ENCODE measurements at places on chromosomes 11 and 22.
A peak's percentile ranks its signal among the peaks of the same experiment; 100 is the strongest.

- no peak for DNase-seq
Observed at GRCh38 chr11:16790486-16791190, 52.2 kb downstream of the C11orf58 start.

- DNase-seq = peak; percentile 99
Observed at GRCh38 chr22:29799217-29799680, 32.1 kb downstream of the UQCR10 start.

DNA sequence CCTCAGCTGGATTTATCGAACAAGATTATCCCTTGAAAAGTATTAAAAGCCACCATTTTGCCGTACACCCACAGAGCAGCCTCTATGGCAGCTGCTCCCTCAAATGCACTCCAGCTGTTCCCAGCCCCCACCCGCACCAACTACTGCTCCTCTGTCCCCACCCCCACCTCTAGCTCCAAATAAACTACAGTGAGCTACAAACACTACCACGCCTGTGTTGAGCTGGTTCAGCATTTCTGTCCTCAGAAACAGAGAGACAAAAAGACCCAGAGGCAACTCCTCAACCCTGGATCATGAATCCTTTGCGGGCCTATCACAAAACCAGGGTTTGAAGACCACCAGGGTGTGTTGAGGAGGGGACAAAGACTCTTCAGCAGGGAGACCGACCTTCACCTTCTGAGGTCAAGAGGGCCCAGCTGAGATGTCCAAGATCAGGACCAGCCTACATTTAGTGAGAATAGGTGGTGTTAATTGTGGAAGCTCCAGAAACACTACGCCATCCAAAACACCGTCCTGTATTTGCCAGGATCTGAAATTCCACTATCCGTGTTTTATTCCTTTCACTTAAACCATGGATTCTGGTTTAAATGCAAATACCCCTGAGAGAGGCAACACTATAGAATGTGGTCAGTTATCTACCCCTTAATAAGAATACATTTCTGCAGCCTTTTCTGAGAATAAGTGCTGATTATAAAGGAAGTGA is 195.9 kb downstream of the DSCAML1 start:
- no peak for DNase-seq

GRCh38 chr11:36450110-36450572 is 59.9 kb downstream of the TRAF6 start:
- no peak for DNase-seq

GRCh38 chr11:121067453-121067852 is 33.6 kb upstream of the TECTA start:
- DNase-seq = peak; percentile 78

GRCh38 chr11:4190098-4190497 is 95.5 kb downstream of the RRM1 start:
- no peak for DNase-seq

DNA sequence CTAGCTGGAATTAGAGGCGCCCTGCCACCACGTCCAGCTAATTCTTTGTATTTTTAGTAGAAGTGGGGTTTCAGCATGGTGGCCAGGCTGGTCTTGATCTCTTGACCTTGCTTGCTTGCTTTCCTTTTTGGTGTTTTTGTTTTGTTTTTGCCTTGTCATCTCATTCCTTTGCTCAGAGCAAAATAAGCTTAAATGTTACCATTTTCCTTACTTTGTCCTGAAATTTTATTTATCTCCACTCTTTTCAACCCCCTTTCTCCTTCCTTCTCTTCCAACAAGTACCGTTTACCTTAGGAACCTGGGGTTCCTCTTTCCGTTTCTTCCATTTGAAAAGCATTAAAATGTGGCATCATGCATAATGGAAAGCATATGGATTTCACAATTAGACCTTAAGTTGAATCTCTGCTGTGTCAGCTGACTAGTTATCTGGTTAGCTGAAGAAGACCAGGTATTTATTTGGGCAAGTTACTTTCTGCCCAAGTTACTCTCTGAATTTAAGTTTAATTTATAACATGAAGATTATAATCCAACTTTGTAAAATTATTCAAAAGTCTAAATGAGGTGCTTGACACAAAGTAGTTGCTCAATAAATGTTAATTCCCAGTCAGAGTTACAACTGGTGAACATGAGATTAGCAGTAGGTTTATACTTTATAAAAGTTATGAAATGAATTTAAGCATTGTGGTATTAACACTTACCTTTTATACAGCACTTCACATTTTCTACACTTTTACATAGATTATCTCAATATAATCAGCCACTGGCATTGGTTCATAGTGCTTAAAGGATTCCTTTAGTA is 69.7 kb downstream of the PRMT3 start:
- DNase-seq = peak; percentile 6

DNA sequence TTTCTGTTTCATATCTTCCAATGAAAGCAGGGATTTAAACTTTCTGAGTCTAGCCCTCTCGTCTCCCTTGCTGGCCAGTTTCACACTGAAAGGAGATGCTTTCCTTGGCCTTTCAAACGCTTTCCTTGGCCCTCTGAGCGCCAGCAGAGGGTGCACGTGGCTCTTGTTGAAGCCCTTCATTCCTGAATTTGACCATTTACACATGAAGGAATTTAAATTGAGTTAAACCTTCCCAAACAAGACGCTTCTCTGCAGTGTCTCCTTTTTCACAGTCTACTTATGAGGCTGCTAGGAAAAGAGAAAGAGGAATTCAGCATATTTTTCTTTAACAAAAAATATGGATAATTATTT is 21.6 kb downstream of the NNMT start:
- DNase-seq = peak; percentile 56

DNA sequence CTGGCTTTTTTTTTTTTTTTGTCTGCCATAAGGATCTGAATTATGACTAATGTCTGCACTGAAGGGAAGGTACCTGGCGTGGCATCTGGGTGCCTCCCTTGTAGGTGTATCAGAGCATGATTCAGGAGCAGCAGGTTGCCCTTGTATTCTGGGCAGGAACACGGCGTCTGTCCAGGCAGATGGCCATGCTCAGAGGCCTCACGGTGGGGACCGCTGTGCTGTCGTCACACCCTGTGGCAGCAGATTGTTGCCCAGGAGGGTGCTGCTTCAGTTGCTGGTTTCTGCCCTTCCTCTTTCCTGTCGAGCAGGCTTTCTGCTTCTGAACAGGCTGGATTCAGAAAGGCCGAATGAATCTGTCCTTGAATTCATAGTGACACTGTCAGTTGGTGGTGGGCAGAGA is 11.0 kb downstream of the ZNRF3 start:
- DNase-seq = no peak

DNA sequence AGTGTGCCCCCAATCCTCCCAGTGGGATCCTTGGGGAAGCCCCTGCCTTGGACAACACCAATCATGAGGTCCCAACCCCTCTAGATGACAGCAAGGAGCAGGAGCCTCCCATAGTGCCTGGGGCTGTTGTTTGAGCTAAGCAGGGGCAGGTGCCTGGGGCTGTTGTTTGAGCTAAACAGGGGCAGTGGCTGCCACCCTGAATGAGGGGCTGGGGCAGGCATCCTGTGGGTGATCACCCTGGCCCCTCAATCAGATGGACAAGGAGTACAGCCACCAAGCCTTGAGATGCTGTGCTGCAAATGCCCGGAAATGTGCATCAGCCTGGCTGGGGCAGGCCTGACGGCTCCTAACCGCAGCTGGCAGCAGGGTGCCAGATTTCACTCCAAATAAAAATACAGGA is 66.7 kb downstream of the MYEOV start:
- no peak for DNase-seq

- DNase-seq = no peak
Observed at GRCh38 chr22:24424001-24424900, 3.1 kb upstream of the ADORA2A start.

- no peak for DNase-seq
Observed at GRCh38 chr11:70437111-70437784, 38.9 kb downstream of the CTTN start.

- no peak for DNase-seq
Observed at GRCh38 chr22:27443306-27443705, 358.2 kb downstream of the MN1 start.

- DNase-seq = no peak
Observed at GRCh38 chr11:33984682-33985389, 66.7 kb upstream of the CAPRIN1 start.

- no peak for DNase-seq
Observed at GRCh38 chr11:85318573-85318972, 308.6 kb downstream of the DLG2 start.

- peak; percentile 29 for DNase-seq
Observed at GRCh38 chr11:10317151-10317755, 12.4 kb downstream of the ADM start.

DNA sequence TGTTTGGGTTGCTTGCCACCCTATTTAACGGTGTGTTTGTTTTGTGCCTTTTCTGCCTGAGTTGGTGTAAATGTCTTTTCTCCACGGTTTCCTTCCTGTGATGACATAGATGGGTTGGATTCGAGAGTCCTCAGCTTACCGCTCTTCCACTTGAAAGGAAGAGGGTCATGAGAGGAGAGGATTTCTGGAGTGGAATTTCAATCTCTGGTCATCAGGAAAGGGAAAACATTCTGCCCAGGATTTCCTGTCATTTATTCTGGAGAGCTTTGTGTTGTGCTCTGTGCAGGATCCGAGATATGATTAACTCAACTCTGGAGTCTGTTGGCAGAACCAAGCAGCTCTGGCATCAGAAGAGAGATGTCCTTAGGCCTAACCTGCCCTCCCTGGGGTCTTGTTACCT is 605.2 kb downstream of the NTM start:
- DNase-seq = no peak

DNA sequence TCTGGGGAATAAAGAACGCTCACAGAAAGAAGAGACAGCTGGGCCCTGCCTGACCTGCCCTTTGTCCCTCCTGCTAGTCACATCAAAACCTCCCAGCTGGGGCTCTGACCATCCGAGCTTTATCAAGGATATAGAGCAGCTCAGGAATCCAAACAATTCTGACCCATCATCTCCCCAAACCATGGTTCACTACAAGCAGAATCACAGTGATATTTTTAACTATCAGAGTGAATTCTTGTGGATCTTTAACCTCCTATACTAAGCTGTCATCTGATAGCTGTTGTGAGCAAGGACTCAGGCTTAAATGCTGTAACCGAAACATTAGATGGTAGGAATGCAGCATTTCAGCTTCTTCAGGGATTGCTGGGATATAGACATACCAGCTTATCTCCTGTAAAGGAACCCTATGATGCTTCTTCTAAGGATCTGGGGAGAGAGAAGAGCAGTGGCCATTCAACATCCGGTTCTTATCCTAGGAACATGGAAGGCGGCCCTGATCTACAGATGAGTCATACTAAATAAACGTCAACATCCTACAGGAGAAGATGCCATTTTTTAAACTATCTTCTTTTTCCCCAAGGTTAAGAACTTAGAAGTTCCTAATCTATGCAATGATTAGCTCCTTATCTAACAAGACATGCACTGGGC is 84.7 kb upstream of the AKIP1 start:
- peak; percentile 64 for DNase-seq

DNA sequence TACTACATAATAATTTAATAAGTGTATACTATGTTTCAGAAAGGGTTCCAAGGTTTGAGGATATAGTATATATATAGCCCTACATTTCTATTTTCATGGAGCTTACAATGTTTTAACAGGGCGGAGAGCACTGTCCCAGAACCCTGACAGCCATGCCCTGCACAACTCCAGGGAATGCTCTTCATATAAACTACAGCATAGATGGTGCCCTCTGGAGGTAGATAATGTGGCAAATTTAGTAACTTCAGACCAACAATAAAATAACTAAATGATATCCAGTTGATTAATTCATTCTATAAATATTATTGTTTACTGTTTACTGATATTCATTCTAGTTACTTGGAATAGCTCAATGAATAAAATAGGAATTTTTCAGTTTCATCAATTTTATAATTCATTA is 693.7 kb upstream of the CCDC179 start:
- no peak for DNase-seq

GRCh38 chr11:73218830-73219215 is 742 bp downstream of the P2RY2 start:
- no peak for DNase-seq

- no peak for DNase-seq
Observed at GRCh38 chr11:3164138-3164551, 965 bp downstream of the OSBPL5 start.

- peak; percentile 74 for DNase-seq
Observed at GRCh38 chr11:6248248-6248647, 9.4 kb downstream of the CNGA4 start.

All from fibroblast of gingiva (primary cell).